ENCODE measurements at places on chromosomes 13 and 19.

- DNase-seq, result no peak
Measured at GRCh38 chr13:20360041-20360491, 127.9 kb upstream of the GJB6 start.

DNA sequence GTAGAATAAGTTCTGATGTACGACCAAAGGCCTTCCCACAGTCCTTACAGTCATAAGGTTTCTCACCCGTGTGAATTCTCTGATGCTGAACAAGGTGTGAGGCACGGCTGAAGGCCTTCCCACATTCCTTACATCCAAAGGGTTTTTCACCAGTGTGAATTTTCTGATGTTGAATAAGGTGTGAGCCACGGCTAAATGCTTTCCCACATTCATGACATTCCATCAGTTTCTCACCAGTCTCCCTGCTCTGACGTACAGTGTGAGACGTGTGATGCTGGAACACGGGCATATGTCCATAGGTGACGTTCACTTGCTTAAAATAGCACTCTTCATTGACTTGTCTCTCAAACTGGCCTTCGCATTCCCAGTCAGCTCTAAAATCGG is 31.0 kb upstream of the COX7A1 start:
- DNase-seq, result no peak

DNA sequence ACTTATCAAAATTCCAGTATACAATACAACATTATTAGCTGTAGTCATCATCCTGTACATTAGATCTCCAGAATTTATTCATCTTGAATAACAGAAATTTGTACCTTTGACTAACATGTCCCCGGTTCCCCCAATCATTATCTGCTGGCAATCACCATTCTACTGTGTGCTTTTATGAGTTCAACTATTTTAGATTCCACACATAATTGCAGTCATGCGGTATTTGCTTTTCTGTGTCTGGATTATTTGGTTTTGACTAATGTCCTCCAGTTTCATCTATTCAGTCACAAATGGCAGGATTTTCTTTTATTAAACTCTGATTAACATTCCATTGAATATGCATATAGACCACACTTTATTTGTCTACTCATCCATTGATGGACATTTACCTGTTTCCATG is 530.7 kb upstream of the SLITRK1 start:
- no peak for DNase-seq

DNA sequence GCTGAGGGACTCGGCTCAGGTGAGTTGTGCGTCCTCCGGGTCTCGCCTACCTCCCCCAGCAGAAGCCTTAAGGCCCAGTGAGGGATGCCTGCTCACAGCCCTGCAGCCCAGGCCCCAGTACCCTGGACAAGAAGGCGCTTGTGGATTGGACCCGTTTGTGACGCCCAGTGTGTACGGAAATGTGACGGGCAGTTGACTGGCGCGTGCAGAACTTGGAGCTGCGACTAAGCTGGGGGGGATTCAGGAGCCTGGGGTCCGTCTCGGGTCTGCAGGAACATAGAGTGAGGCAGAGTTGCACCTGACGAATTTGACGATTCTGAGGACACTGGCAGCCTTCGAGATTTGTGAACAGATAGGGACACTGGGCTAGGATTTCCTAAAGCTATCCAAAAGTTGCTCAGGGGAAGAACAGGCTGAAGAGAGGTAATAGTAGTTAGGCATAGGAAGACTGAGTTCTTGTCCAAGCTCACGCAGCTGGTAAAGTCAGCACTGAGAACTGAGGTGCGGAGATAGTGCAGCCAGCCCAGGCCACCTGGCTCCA is 519 bp downstream of the ZNF551 start:
- no peak for DNase-seq

- no peak for DNase-seq
Measured at GRCh38 chr19:16301999-16302694, 22.5 kb upstream of the KLF2 start.

DNA sequence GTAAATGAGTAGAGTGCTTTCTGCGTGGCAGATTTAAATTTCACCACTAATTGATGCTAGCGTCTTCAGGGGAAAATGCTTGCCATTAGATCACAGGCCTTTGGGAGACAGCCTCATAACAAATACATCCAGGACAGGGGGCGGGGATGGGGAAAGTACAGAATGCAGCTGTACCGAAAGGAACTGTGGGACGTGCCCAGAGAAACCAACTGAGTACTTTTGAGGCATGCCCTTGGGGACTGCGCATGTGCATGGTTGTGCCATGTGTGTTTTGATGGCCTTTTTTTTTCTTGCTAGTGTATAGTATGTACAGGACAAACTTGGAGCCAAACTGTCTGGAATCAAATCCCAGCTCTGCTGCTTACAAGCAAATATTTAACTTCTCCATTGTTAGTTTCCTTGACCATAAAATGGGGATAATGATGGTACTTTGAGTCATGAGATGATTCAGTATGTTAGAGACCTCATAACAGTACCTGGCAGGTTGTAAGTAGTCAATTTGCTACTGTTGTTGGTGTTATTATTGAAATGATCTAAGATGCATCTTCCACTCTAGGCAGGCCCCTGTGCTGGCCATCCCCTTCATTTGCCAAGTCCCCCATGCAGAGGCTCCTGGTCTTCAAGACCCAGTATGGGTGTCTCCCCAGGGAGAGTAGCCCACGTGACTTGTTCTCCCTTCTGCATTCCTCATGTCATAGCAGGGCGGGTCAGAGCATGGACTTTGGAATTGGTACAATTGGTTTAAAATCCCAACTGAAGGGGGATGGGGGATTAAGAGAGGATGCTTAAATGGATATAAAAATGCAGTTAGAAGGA is 68.3 kb upstream of the NPAS1 start:
- DNase-seq, result no peak

DNA sequence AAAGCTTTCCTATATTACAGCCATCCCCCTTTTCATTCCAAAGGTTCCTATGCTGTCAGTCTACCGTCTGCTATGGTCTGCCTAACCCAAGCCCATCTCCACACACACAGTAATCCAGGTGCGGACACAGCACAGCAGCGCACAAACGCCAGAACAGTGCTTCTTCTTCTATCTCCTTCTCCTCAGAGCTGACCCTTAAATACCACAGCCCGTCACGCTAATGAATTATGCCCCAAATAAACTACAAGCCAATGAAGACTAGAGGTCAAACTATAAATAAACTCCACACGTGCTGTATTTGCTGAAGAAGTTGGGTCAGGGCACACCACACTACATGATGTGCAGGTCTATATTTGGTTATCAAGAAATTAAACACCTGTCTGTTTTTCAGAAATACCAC is 71.8 kb downstream of the TBC1D4 start:
- no peak for DNase-seq

DNA sequence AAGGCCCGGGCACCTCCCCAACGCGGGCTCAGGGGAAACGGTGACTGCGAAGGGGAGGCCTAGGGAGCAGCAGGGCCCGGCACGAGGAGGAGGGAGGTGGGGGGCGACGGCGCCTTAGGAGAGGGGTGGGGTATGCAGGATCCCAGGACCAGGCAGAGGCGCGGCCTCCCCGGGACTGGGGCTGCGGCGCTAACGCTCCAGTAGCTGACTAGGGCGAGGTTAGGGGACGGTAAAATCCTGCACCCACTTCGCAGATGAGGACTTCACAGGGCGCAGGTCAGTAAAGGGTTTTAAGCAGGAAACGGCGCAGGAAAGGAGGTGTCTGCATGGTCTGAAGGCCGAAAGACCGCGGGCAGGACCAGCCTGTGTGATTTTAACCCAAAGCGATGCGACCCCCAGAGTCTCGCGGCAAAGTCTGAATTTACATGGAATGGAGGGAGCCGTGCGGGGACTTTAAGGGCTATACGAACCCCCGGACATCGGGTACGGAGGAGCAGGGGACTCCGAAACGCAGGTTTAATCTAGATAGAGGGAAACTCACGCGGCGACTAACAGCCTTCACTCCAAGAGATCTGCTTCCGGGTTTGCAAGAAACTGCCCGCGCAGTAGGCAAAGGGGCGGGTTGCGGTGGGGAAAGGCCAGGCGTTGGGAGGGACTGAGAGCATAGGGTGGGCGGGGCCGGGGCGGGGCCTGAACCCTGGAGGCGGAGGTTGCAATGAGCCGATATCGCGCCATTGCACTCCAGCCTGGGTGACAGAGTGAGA is at the start of gene ZNF665:
TSS of gene ZNF665 (minus strand) at position 588 of the 764 bp plus-strand sequence. CDS start 10,460 bp downstream, outside the sequence.
- DNase-seq, result peak; percentile 73

GRCh38 chr13:81320516-81320915 is 979.6 kb upstream of the SPRY2 start:
- DNase-seq, result no peak

DNA sequence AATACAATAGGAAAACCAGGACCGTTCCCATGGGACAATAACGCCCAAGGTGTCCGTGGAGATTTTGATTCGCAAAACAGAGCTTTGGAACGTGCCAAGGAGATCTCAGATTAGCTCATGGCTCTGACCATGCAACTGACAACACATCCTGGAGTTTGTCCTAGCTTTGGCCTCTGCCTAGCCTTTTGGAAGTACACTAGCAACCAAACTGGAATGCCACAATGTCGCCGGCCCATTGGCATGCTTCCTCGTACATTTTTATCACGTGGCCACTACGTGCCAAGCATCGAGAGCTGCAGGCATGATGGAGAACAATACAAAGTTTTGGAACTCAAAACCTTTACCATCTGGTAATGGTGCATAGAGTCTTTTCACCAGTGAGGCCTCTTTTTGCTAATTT is 256.5 kb downstream of the DCLK1 start:
- no peak for DNase-seq

DNA sequence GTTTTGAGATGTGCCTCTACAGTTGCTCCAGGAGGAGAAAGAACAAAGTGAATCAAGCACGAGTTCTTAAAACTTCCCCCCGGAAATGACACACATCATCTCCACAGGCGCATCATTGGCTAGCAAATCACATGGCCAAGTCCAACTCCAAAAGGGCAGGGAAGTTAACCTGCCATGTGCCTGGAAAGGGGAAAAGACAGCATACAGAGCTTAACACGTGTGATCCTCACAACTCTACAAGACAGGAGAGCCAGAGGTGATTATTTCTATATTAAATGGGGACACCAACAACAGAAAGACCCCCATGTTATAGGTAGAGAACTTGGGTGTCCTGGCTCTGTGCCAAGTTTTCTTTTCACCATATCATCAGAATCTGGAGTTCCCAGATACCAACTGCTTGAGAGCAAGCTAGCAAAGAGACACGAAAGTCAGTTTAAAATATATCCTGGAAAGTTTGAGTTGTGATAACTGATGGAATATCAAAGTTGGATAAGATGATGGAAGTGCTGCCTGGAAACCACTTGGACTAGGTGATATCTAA is 871.1 kb downstream of the UQCRFS1 start:
- no peak for DNase-seq

DNA sequence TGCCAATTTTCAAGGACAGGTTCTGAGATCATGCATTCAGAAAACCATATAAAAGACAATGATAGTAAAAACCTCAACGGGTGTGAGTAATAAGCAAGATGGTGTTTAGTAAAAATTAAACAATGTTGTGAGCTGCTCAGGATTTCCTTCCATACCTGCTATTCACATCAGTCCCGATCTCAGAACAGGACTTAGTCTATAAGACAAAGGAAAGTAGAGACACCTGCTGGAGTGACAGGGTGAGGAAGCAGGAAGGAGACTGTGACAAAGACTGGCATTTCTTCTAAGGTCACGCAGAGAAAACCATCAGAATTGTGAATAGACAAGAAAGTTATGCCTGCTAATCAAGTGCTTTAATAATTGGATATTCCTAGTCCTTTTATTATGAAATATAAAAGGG is 648.0 kb downstream of the DACH1 start:
- no peak for DNase-seq

- no peak for DNase-seq
Measured at GRCh38 chr19:15456871-15457700, 7.3 kb downstream of the RASAL3 start.

GRCh38 chr13:109790942-109791605 is 4.7 kb upstream of the IRS2 start:
- DNase-seq, result peak; percentile 76

DNA sequence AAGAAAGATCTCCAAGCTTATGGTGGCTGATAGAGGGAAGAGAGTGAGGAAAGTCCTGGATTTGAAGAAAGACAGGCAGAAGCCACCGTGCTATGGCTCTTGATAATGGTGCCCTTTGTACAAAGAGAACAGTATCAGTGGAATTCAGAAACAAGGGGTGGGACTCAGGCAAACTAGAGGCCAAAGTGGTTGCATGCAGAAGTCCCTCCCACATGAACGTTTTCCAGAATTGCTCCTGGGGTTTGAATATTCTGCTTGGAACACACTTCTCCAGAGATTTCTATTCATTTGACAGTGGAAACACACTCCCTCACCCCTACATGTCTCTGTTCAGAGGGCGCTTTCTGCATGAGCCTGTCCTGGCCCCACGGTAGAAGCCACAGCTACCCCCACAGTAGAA is 10.1 kb upstream of the MBNL2 start:
- no peak for DNase-seq

- DNase-seq, result no peak
Measured at GRCh38 chr19:41555748-41556147, 20.2 kb upstream of the CEACAM21 start.
